ENCODE measurements at places on chromosomes 16 and 17. TPM values are rescaled to one million over a fixed set of nuclear protein-coding genes. Genes with fewer than 3 reads are reported as not detected.

Gene TIMP2
- 115 TPM for total RNA-seq

Gene TMIGD1
- not detected for total RNA-seq

Gene PERCC1
- total RNA-seq, result not detected

Gene CTRL
- total RNA-seq, result 0.24 TPM

Gene KRT39
- 0.24 TPM for total RNA-seq

Gene KCNH4
- 0.12 TPM for total RNA-seq

Gene TLCD2
- 0.48 TPM for total RNA-seq

Gene CBLN1
- total RNA-seq, result not detected

Gene KRTAP2-2
- not detected for total RNA-seq

Gene PRSS8
- not detected for total RNA-seq

Gene WNT9B
- total RNA-seq, result not detected

Gene CHST4
- total RNA-seq, result not detected

Gene NPIPA2
- 0.29 TPM for total RNA-seq

Gene SPECC1
- total RNA-seq, result 40.3 TPM
